HS-27A (cell line): ENCODE measurements at places on chromosomes 16 and 17.
A peak's percentile ranks its signal among the peaks of the same experiment; 100 is the strongest.

DNA sequence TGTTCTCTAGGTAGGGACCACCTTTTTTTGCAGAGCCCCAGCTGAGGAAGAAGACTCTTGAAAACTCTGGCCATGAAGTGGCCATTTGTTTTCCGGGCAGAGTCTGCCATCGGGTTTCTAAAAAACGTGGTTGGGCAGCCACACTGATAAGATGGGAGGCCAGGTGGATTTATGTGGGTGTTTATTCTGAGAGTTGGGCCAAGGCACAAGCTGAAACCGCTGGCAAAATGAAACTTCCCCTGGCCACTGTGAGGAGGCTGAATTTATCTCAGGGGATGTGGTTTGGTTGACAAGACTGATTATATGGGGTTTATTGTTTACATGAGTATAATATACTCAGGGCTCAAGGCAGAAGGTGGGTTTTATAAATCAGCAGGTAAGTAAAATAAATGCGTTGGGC, 421.8 kb downstream of the UTP18 start:
- DNase-seq: no peak

- no peak for DNase-seq
These were observed 1.2 kb downstream of the ARHGAP44 start for GRCh38 chr17:12790249-12791106.

- no peak for DNase-seq
These were observed 77.6 kb upstream of the TNRC6C start for GRCh38 chr17:77880711-77881450.

DNA sequence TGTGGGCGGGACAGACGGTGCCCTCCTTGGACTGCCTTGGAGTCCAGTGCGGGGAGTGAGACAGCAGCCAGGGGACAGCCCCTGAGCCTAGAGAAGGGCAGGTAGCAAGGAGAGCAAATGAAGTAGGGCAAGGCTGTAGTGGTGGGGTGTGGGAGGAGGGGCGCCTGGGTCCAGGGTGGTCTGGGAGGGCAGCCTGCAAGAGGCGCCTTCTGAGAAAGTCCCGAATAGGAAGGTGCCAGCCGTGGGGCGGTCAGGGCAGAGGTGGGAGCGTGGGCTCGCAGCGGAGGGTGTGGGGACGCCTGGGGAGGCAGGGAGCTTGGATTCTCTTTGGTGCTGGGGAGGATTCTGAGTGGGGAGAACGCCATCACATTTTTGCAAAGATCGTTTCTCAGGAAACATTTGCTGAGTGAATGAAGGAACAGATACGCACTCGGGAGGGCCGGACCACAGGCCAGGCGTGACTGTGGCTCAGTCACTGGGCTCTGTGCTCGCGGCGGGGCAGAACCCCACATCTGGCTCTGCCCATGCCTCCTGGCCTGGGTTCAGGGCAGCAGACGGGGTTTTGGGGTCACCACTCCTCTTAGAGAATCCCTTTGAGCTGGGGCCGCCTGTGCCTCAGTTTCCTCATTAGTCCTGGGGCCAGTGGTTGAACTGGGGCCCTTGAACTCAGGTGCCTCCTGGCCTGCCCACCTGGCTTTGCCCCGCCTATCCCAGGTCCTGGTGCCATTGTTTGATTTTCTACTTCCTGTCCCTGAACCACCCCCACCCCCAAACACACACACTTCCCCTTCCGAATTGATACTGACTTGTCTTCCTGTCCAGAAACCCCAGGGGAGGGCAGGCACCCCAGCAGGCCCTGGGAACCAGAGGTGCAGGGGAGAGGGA, 4.2 kb downstream of the SNN start:
- DNase-seq: no peak

- DNase-seq: no peak
These were observed 4.0 kb downstream of the NUPR1 start for GRCh38 chr16:28534542-28535373.

GRCh38 chr16:3046641-3047386, 453 bp downstream of the MMP25 start:
- DNase-seq: no peak

DNA sequence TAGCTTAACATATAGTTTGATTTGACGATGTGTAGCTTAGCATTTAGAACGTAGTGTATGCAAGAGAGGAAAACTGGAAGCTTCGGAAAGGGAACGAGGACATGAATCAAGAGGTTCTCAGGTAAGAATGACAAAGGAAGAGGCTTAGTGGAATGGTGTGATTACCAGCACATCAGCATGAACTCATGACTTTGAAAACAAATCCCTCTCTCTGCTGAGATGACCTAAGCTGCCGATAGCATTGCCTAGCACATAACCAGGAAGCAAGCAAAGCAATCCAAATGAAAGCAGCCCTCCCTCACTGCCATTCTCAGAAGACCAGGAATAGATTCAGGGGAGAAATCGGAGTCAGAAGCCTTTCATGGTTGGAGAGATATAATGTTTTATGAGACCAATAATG, 51.3 kb upstream of the CCL1 start:
- no peak for DNase-seq

DNA sequence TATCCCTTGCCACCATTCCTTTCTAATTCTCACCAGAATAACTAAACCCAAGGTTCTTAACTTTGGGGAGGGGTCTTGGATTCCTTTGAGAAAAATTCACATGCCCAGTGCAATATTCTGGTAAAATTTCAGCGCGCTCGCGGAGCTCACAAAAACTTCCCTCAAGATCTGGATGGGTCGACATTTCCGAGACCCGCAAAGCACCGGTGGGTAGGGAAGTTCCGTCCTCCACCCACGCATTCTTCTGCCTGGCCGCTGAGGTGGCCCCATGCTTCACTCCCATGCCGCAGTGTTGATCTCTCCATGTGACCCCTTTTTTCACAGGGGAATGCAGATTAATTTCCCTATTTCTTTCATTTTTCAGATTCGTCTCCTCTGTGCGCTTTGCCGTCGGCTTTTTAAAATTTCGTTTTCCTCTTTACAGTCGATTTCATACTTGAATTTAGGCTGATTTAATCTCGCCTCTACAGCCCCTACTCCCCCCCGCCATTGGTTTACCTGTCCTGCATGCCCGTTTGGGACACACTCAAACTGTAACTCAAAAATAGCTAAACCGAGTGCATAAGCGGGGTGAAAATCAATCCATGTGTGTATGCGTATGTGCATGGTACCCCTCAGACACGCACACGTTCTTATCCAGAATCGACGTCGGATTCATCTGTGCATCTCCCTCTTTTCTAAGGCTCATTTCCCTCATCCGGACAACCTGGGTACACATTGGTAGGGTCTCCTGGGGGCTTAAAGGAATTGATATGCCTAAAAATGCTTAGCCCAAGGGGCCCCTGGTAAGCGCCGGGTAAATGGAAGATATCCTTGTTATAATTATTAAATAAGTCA, 1.4 kb upstream of the SP6 start:
- no peak for DNase-seq

- peak; percentile 66 for DNase-seq
These were observed 3.9 kb upstream of the CCDC57 start for GRCh38 chr17:82216301-82217119.

- no peak for DNase-seq
These were observed 486.7 kb downstream of the MAF start for GRCh38 chr16:79113826-79114225.

- DNase-seq: no peak
These were observed 125.8 kb downstream of the C16orf78 start for GRCh38 chr16:49499414-49499785.

DNA sequence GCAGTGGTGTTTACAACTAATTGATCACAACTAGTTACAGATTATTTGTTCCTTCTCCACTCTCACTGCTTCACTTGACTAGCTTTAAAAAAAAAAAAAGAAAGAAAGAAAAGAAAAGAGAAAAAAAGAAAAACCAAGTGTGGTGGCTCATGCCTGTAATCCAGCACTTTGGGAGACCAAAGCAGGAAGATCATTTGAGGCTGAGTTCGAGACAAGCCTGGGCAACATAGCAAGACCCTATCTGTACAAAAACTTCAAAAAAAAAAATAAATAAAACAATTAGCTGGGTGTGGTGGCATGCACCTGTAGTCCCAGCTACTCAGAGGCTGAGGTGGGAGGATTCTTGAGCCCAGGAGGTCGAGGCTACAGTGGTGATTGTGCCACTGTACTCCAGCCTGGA, 4.2 kb downstream of the SNTB2 start:
- DNase-seq: no peak

- DNase-seq: no peak
These were observed 103.8 kb downstream of the HAPSTR1 start for GRCh38 chr16:9195287-9195686.

GRCh38 chr16:66335704-66336329, 30.7 kb upstream of the CDH5 start:
- no peak for DNase-seq

DNA sequence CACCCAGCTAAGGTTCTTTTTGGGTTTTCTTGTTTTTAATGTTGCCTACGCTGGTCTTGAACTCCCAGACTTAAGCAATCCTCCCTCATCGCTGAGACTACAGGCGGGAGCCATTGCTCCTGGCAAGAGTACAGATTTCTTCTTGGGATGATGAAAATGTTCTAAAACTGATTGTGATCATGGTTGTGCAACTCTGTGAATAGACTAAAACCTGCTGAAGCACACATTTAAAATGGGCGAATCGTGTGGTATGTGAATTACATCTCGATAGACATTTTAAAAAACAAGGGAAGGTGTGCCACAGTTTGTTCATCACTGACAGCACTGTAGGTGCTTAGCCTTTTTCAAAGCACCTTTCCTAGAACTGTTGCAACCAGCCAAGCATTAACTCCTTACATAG, 48.8 kb upstream of the CDH3 start:
- DNase-seq: no peak

- DNase-seq: no peak
These were observed 279.0 kb downstream of the SLC39A11 start for GRCh38 chr17:72813481-72813880.
